Mesothelial cell of epicardium (in vitro differentiated cells): ENCODE measurements at places on chromosomes 7 and 10.

DNA sequence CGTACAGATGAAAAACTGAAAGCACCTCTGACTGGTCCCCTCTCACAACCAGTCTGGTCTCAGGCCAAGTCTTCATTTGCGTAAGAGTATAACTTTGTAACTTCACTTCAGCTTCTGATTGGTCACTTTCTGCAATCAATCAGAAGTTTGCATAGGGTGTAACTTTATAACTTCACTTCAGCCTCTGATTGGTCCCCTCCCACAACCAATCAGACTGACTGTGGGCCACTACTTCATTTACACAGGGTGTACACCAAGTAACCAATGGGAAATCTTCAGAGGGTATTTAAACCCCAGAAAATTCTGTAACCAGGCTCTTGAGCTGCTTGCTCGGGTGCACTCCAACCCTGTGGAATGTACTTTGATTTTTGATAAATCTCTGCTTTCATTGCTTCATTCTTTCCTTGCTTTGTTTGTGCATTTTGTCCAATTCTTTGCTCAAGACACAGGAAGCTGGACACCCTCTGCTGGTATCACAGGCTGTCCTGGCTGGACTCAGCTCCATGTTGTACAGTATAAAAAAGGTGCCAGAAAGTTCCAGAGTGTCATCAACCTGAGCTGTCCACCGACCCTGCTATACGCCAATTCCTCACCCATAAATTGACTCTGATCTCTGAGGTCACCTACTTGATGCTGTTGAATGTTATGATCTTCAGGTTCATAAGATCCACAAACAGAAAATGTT lies 74.5 kb downstream of the COBL start:
- no peak for DNase-seq

DNA sequence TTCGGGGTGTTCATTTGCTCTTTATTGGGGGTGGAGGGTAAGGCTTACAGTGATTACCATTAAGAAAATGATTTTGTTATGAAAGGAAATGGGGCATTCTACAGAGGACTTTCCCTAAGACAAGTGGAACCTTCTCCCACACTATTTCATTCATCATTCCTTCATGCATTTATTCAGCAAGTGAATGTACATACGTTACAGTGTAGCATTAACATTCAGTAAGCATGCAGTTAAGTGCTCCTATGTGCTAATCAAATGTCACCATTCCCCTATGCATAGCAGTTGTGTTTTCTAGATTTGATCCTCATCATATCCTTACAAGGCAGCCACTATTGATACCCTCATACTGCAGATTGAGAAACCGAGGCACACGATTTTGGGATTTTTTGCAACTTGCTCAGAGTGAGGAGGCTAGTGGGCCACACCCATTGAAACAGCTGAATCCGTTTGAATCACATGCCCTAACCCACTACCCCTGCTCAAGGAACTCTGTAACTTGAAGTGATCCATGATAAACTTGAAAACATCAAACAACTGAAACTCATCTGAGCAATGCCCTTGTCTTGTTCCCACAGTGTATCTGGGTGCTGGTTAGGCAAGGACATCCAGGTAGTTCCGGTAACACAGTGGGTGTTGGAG lies 16.7 kb downstream of the INSYN2A start:
- no peak for DNase-seq

DNA sequence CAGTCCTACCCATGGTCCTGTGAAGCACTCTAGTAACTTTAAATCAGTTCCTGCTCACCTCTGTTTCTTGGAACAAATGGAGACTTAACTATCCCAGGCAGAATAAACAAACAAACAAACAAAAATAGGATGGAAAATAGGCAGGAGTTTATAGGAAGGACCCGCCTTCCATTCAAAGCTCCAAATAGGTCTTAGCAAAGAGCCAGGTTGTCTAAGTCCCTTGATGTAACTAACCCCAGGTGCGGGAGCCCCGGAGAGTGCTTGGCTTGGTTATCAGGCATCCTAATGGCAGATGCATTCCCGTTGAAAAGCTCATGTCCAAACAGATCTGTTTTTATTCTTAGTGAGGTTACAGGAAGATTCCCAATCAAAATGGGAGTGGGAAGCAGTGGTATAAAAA lies 2.2 kb downstream of the IFIT2 start:
- no peak for DNase-seq

GRCh38 chr7:131691454-131692130 lies 135.2 kb upstream of the PODXL start:
- no peak for DNase-seq

DNA sequence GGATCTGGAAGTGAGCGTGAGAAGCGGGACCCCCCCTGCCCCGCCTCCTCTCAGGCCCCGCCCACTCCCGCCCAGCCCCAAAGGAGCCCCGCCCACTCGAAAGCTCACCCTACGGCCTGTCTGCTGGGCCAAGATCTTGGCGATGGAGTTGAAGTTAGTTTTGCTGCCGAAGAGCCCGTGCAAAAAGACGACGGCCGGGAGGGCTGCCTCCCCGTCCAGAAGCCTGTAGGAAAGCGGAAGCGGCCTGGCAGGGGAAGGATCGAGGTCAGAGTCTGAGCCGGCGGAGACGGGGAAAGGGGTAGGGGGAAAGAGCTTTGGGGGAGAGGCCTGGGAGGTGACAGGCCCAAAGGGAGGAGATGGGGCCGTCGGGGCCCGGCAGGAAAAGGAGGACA lies 386 bp downstream of the ABHD11 start:
- DNase-seq = peak; percentile 51

DNA sequence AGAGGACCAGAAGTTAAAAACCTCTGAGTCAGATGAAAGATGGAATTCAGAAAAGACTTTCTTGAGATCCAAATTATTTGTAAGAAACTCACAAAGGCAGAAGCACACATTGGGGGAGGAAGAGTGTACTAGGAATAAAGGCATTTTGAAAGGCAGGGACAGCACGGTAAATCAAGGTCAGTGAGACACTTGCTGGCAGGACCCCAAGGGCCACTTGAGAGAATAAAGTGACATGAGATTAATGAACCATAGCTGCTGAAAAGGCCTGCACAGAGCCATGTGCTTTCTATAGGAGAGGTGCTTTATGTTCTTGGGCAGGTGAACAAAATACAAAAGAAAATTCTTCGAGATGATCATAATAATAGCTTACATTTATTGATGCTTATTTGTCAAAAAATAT lies 929.9 kb upstream of the MBL2 start:
- no peak for DNase-seq

DNA sequence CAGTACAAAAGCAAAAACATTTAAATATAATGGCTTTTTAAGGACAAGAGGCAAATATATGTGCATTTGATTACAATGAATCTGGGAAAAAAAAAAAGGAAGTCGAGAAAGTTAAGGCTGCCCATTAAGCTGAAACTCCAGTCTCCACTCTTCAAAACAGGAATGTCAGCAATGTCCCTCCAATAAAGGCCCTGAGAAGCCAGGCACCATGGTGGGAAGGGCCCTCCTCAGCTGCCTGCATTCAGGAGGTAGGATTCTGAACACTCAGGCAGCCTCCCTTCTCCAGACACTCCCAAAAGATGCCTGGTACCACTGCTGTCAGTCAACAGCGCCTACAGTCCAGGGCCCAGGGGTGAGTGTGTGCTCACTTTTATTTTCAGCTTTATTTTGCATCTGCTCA lies 121.3 kb upstream of the MGMT start:
- DNase-seq = no peak

DNA sequence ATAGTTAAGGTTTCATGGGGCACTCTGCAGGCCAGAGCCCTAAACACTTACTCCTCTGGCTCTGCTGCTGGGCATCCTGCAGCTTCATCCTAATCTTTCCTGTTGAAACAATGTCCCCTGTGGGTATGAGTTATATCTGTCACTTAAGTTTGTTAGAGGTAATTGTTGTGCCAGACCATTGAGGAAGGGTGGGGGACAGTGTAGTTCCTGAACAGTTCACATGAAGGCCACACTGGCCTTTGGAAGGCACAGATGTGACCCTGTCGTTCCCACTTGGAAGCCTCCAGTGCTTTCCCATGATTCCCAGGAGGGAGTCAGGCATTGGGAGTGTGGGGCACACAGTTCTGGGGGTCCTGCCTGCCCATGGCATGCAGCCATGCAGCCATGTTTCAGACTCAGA lies 65.3 kb downstream of the WDFY4 start:
- no peak for DNase-seq

- no peak for DNase-seq
Observed at GRCh38 chr10:17655009-17655408, 11.1 kb downstream of the STAM start.

- DNase-seq = no peak
Observed at GRCh38 chr7:99219185-99219767, 11.4 kb upstream of the KPNA7 start.

- DNase-seq = no peak
Observed at GRCh38 chr10:13956826-13957225, 370.1 kb downstream of the PRPF18 start.

DNA sequence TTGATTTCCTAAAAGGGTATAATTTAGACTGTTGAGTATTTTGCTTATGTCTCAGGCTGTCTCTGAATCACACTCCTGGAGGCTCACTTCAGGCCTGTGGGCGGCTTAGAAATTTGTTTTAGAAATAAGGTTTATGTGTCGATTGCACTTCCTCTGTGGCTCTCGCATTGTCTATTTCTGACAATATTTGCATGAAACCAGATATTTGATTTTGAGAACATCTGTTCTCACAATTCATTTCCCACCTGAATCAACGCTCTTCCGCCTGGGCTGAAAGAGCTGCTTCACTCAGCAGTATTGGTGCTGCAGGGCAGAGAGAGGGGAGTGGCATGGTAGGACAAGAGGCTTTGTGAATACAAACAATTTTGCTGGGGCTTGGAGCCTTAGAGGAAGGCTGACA lies 262.0 kb downstream of the ADRA2A start:
- no peak for DNase-seq

DNA sequence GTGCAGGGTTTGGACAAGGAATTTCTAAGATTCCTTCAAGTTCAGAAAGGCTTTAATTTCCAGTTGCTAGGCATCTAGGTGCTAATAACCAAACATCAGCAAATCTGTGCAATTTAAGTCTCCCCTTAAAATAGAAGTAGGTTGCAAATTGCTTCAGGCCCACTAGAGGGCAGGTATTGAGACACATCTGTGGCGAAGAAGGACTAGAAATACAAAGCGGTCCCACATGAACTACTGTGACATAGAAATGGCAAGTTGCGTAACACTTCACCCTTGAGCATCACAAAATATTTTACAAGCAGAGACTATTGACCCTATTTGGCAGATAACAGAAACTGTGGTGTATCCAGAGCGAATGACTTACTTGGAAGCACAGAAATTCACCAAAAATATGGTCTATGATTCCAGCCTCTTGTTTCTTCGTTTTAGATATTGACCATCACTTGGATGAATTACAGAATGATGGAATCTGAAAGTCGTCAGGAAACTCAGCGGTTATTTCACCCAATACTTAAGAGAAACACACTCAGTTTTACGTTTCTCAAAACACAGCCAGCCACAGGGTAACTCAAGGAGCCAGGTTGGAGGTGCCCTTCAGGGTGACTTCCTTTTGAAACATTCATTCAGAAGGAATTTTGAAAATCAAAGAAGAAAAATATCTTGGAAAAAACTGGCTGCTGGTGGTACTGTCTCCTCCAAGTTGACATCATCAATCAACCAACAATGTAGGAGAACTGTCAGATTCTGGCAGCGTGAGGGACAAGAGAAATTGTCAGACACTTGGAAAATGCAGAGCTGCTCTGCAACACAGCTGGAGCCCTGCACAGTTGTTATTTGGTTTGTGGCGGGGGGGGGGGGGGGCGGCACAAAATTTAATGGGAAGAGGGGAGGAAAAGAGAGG lies 256.3 kb upstream of the MINDY3 start:
- no peak for DNase-seq

DNA sequence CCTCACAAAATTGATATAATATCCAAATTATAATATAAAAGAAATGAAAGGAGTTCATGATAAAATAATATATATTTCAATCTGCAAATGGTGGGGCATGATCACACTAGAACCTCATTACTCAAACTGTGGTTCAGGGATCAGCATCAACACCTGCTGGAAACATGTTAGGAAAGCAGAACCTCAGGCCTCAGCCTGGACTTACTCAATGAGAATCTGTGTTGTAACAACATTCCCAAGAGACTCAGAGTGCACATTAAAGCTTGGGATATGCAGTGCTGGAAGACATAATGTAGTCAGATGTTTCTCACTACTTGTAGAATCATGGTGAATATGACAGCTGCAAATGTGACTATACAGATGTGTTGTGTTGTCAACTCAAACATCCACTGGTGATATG lies 81.7 kb upstream of the ITPRID1 start:
- DNase-seq = no peak

GRCh38 chr10:124590216-124591122 lies 128.8 kb downstream of the LHPP start:
- no peak for DNase-seq

GRCh38 chr10:17025444-17026295 lies 103.9 kb downstream of the CUBN start:
- DNase-seq = no peak

GRCh38 chr10:33533612-33534011 lies 199.1 kb upstream of the NRP1 start:
- DNase-seq = no peak

- DNase-seq = no peak
Observed at GRCh38 chr7:102073931-102074880, 212.5 kb upstream of the SH2B2 start.

DNA sequence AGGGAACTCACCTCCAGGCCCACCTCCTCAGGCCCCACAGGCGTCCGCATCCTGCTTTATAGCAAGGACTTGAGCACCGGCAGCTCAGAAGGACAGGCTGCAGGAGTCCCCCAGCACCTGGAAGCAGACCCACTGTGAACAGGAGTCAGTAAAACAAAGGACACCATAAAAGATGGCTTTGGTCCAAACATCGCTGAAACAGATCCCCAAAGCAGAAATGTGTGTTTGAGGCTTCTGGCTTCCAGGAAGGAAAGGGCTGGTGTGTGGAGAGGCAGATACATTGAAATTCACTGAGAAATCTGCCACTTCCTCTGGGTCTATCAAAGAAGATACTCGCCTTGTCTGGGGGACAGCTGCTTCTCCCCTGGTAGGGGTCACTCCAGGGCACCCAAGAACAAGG lies 286.2 kb downstream of the PLXNA4 start:
- no peak for DNase-seq

- DNase-seq = no peak
Observed at GRCh38 chr10:103850572-103850895, 4.8 kb downstream of the SH3PXD2A start.

DNA sequence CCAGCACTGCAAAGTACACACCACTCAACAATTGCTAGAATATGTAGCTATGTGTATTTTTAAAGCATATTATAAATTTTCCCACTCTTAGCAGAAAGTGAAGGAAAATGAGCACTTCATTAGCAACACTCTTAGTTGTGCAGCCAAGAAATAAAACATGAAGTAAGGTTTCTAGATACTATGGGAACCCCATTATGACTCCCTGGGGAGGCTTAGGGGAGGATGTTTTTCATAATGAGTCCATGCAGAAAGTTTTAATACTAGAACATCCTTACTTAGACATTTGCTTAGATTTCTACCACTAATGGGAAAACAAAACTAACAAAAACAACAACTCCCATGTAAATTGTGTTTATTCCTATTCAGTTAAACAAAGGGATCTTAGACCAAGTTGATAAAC lies 148.4 kb upstream of the HDAC9 start:
- no peak for DNase-seq

- DNase-seq = no peak
Observed at GRCh38 chr7:4460597-4460996, 221.5 kb upstream of the FOXK1 start.
